SK-N-DZ (cell line): ENCODE measurements at places on chromosomes 1 and 21.
A peak's percentile ranks its signal among the peaks of the same experiment; 100 is the strongest.

DNA sequence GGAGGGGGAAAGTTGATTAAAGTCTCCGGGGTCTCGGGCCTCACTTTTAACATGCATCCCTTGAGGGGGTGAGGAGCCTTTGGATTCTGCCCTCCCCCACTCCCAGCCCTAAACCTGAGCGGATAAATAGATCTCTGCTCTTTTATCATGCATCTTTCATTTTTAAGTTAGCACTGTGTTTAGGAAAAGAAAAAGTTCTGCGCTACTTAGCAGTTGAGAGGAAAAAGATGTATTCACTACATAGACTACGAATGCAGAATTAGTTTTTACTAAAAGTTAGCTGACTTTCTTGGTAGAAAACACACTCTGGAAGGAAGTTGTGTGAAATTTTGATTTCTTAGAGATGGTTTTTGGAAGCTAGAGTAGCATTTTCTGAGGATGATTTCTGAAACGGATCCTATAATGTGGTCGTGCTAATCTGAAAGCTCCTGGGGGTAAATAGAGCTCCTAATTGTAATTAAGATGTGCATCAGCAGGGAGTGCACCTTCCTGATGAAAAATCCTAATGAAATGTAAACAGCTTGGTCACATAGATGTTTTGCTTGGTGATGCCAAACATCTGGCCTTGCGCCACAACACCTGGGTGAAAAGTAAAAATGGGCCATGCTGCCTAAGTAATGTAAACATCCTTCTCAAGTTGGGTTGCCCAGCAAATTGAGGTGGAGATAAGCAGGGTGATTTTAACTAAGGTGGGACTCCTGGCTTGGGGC is 1.8 kb downstream of the ROR1 start:
- no peak for DNase-seq

- peak; percentile 6 for DNase-seq
Observed at GRCh38 chr1:17274186-17275170, 25.6 kb downstream of the PADI3 start.

DNA sequence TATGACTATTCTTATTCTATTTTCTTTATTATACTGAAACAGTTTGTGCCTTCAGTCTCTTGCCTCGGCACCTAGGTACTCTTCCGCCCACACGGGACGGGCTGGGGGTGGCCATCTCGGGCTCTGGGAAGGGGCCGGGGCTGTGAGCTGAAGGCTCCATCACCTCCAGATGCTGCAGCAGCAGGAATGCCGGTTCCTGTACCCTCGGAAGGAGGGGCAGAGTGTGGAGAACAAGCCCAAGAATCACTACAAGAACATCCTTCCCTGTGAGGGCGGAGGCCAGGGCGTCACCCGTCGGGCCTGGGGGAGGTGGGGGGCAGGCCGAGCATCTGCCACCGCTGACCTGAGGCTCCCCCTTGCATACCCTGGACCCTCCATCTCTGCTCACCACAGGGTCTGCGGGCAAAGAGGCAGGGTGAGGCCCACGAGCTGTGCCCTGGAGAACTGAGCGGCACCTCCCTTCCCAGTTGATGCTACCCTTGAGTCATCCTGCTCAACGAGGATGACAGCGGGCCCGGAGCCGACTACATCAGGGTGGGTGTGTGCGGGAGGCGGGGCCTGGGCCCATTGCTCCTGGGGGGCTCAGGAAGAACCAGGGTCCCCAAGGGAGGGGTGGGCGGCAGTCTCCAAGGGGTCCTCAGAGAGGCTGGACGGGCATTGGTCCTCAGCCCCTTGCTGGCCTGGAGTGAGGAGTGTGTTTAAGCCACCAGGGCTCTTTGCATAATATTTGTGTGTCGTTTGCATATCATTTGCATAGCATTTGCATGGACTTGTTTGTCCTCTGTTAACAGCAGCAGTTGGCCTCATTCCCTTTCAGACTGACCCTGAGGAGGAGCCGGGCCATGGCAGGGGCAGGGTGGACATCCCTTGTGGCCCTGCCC is 7.5 kb downstream of the RNF223 start:
- DNase-seq = no peak

DNA sequence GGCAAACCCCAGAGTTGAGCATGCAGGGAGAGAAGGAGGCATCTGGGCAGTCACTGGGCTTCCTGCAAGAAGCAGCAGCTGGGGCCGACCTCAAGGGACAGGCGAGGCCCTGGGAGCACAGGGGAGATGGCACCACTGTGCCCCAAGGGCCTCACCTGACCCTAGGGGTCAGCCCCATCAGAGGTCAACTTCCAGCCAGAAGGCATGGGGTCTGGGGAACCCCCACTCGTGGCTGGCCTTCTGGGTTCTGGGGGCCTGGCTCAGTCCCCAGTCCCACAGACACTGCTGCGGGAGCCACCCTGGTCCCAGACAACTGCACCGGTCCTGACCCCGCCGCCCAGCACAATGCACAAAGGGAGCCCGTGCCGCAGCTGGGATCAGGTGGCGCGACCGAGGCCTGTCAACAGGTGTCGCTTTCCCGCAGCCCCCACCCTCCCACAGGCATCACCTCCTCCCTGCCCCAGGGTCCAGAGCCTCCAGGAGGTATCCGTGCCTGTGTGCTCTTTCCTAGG is 6.2 kb downstream of the WNT9A start:
- DNase-seq = no peak

- no peak for DNase-seq
Observed at GRCh38 chr1:34906222-34906621, 23.2 kb downstream of the DLGAP3 start.

- no peak for DNase-seq
Observed at GRCh38 chr1:10106756-10107475, 74.2 kb downstream of the UBE4B start.

DNA sequence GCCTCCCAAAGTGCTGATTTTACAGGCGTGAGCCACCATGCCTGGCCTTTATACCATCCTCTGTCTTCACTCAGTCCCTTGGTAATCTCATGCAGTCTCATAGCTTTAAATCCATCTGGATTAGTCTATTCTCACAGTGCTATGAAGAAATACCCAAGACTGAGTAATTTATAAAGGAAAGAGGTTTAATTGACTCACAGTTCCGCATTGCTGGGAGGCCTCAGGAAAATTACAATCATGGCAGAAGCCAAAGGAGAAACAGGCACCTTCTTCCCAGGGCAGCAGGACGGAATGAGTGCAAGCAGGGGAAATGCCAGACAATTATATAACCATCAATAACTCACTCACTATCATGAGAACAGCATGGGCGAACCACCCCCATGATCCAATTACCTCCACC is 49.1 kb upstream of the CPLANE2 start:
- no peak for DNase-seq

- DNase-seq = no peak
Observed at GRCh38 chr1:31510304-31510703, 66.0 kb upstream of the TINAGL1 start.

- DNase-seq = no peak
Observed at GRCh38 chr1:3481046-3481445, 26.6 kb downstream of the ARHGEF16 start.
